Inflammatory macrophage (primary cell): ENCODE measurements at places on chromosomes 12 and 14.

GRCh38 chr14:36856095-36856878 lies 194.6 kb downstream of the PAX9 start:
- DNase-seq, result no peak

DNA sequence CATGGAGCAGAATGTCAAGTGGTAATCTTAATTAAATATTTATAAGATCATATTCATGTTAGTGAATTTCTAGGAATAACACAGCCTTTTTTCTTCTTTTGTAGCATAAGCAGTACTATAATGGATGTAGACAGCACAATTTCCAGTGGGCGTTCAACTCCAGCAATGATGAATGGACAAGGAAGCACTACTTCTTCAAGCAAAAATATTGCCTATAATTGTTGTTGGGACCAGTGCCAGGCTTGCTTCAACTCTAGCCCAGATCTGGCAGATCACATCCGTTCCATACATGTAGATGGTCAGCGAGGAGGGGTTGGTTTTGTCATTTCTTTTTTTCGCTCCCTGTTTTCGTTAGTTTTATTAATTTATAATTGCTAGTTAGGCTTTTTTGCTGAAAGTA lies 23.1 kb downstream of the AEBP2 start:
- no peak for DNase-seq

GRCh38 chr14:47833011-47833410 lies 157.6 kb upstream of the MDGA2 start:
- DNase-seq, result no peak

DNA sequence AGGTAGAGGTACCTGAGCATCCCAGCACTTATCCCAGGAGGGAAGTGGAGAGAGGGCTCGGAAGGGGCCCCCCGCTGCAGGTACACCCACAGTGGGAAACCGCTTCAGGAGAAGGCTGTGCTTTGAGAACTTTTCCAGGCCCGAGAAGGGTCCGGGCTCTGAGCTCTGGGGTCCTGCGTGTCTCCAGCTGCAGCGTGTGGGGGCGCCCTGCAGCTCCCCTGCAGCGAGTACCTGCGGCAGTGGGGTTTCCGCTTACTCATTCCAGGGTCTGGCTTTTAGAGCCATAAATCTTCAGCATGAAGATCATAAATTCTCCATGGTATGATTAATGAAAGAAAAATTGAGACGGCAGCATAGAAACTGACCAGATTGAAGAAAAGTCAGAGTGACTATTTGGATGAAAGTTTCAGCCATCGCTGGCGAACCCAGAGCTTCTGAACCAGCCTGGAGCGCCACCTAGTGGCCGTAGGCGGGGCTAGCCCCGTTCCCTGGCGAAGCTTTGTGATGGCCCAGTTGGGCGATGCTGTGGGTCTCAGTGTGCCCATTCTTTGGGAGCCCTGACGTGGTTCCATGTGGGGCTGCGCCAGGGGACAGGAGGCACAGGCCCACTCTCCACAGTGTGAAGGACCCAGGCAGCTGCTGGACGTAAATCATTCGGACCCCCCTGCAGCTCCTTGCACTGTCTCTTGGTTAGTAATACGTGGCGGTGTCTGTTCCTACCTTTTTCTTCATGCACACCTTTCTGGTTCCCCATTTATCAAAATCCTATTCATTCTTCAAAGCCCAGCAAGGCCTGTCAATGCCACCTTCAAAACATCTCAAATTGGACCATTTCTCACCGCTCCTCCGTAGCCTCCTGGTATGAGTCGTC lies 198.2 kb downstream of the TSPAN9 start:
- peak; percentile 68 for DNase-seq

DNA sequence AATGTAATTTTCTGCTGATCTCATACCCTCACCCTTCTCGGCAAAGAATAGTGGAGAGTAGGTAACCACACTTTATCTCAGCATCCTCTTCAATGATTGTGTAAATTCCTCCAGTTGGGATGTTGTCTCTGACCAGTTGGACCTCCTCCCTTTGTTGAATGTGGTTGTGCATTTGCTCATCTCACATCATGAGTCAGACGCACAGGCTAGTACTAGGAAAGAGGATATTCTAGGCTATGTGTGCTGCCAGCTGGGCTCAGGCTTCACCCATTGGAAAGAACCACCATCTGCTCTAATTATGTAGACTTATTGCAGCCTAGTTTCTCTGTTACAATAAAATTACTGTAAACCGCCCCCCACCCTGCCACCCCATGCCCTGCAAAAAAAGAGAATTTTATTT lies 90.3 kb downstream of the LMO3 start:
- DNase-seq, result no peak

DNA sequence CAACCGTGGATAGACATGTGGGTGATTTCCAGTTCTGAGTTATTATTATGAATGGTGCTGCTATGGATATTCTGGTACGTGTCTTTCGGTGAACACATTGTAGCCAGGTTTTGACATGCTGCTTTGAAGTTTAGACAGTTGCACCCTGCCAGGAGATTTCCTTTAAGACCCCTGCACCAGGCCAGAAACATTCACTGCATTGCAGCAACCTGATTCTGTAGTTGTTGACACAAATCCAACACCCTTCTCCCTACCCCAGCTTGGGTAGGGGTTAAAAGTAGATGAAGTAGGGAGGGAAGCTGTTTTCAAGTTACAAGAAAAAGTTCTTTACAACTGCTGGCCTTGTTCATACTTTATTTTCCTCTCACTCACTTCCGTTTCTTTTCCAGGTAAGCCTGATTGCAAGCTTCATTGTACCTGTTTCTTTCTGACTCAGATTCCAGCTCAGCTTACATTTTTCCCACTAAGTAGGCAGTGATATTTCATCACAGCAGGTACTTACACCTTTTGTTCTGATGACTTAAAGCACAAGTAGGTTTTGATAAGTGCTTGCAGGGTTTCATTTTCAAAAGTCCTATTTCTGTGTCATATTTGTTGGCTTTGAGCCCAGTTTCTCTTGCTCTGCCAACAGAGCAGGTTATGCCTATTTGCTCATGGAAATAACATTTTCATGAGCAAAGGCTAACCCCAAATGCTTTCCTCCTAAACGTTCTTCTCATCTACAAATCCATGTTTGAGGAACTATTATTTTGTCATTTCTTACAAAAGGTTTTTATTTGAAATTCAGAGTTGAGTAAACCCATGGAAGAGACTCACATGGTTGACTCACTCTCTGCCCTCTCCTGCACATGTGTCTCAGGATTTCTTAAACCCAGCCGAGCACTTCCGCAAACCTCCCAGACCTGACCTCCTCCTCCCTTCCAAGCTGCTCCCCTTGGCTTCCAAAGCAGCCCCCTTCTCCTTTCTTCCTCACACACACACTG lies 12.1 kb upstream of the LTA4H start:
- peak; percentile 94 for DNase-seq

DNA sequence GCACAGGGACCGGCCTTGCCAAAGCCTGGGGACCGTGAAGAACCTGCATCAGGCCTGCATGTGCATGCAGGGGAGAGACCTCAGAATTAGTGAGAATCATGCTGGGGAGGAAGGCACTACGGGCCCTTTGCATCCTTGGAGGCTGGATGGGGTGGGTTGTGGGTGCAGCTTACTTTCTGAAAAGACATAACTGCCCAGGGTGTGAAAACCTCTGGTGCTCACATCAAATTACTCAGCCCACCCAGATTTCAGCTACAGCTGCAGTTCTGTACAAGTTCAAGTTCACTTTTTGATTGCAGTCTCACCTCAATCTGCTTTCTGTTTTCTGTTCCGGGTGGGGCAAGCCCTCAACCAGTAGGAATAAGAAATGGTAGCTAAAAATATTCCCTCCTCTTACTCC lies 130.6 kb downstream of the SLC15A4 start:
- DNase-seq, result no peak

DNA sequence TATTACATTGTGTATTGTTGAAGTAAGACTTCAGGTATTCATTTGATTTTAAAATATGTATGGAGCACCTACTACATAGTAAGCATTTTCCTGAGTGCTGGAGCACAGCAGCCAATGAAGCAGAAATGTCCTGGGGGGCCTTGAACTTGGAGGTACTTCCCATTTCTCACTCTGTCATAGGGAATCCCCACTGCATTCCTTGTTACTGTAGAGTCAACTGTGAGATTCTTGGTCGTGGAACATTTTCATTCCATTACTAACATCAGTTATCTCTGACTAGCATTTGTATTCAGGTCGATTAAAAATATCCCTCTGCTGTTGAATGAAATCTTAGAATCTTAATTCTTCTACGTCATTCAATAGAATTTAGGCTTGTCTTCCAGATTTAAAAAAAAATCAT lies 66.7 kb downstream of the PDE3A start:
- DNase-seq, result no peak

- no peak for DNase-seq
These were observed 4.9 kb upstream of the RIC8B start for GRCh38 chr12:106769546-106769945.

- DNase-seq, result no peak
These were observed 53.8 kb downstream of the C14orf132 start for GRCh38 chr14:96092936-96093335.

- peak; percentile 52 for DNase-seq
These were observed 17.5 kb downstream of the PNMA1 start for GRCh38 chr14:73696466-73697400.

DNA sequence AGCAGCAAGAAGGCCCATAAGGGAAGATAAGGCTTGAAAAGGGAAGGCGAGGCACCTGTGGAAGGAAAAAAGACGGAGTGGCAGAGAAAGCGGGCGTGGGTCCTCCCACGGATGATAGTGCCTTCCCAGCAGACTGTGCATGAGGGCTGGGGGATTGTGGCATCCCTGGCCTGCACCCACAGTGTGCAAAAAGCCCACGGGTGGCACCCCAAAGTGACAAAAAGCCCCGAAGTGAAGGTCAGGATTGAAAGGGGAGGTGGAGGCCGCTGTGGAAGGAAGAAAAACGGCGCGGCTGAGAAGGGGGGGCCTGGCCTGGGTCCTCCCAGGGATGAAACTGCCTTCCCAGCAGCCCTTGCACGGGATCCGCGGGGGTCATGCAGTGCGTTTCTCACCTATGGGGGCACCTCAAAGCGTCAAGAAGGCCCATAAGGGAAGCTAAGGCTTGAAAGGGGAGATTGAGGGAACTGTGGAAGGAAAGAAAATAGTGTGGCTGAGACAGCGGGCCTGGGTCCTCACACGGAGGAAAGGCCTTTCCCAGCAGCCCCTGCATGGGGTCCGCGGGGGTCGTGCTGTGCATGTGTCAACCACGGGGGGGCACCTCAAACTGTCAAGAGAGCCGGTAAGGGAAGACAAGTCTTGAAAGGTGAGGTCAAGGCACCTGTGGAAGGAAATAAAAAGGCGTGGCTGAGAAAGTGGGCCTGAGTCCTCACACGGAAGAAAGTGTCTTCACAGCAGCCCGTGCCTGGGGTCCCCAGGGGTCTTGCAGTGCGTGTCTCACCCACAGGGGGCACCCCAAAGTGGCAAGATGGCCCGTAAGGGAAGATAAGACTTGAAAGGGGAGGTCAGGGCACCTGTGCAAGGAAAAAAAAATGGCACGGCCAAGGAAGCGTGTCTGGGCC lies 274.1 kb downstream of the ALG10 start:
- DNase-seq, result no peak

DNA sequence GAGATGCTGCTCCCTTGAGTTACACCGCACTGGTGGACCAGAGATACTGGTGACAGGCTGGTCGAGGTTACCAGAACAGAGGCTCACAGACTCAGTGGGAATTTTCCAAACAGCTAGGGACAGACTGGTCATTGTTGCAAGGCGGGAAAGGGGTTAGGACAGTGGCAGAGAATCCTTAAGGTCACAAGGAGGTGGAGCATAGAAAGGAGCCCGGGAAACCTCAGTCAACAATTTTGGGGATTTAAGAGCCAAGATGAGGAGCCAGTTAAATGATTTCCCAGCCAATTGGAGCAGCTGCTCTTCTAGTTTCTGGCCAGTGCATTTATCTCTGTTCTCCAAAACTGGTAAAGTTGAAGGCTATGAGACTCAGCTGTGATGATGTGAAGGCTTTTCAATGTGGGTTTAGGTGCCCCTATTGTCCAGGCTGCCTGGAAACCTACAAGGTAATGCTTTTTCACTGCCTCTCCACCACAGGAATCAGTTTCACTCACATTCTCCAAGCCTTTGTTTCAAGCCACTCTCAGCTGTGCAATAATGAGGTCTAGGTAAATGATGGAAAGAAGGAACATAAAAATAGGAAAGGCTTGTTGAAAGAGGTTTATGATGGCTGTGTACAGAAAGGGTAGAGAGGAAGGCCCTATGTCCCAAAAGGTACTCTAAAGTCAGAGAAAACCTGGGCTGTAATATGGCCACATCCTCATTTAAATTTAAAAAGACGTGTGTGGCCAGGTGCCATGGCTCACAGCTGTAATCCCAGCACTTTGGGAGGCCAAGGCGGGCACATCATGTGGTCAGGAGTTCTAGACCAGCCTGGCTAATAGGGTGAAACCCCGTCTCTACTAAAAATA lies 7.0 kb upstream of the TNS2 start:
- no peak for DNase-seq

DNA sequence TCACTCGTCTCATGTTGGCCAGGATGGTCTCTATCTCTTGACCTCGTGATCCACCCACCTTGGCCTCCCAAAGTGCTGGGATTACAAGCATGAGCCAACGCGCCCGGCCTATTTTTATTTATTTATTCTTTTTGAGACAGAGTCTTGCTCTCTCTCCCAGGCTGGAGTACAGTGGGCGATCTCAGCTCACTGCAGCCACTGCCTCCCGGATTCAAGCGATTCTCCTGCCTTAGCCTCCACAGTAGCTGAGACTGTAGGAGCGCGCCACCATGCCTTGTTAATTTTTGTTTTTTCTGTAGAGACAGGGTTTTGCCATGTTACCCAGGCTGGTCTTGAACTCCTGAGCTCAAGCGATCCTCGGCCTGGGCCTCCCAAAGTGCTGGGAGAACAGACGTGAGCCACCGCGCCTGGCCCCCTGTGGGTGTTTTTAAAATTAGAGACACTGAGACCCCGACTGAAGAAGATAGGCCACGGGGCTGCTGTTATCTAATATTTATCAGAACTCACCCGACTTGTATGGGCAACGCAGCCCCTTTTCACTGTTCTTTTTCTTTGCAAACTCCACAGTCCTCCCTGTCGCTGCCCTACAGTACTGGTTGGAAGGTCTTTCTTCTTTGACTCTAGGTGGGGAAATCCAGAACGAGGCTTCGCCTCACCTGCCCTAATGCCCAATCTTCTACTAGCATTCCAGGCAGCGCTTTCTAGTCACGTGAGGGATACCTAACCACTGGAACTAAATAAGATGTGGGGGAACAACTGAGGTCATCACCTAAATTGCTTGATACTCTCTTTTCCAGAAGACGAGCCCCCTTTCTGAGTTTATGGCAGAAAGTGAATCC lies 1.4 kb upstream of the GABARAPL1 start:
- no peak for DNase-seq

DNA sequence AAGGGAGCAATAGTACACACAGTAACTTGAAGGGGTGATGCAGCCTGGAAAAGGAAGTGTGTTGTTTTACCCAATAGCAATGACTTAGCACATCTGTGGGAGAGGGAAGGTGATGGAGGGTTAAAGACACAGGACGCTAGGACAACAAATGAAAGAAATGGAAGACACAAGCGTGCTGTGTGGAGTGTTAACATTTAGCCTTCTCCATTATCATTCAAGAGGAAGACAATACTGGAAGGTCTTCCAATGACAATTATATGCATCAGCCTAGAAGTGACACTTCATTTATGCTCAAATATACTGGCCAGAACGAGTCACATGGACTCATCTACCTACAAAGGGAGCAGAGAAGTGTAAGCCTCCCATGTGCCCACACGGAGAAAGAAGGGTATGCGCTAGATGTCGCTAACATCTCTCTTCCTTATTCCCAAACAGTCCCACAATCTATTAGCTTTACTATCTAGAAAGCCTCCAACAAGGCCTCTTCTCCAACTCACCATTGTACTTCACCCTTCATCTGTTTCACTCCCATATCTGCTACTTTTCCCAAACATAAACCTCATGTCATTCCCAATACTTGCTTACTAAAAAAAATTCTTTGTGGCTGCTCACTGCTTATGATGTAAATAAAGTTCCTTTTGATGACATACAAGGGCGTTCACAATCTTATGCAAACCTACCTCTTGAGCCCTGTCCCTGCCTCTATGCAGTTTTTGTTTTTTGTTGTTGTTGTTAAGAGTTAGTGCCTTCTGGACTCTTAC lies 20.3 kb downstream of the PPM1H start:
- DNase-seq, result peak; percentile 52
